T-helper 17 cell (primary cell): ENCODE measurements at places on chromosomes 6 and 20.

- no peak for DNase-seq
Measured at GRCh38 chr6:66126358-66126757, 419.3 kb upstream of the EYS start.

DNA sequence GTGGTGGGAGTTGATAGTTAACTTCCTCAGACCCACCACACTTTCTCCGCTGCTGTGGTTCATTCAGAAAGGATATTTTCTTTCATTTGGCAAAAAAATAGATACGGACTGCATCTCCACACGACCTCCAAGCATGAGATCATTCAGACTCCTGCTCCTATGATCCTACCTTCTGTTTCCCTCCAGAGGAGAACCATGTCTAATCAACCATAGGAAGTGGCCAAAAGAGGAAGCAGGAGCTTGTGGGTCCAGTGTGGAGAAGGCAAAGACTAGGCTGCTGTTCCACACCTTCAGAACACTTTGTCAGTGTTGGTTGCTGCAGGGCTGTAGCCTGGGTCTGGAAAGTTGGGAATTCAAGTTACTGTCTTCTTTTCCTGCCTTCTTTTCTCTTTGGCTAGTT is 10.6 kb upstream of the KIF13A start:
- no peak for DNase-seq

- DNase-seq, result no peak
Measured at GRCh38 chr6:3766214-3766613, 14.7 kb upstream of the PXDC1 start.

DNA sequence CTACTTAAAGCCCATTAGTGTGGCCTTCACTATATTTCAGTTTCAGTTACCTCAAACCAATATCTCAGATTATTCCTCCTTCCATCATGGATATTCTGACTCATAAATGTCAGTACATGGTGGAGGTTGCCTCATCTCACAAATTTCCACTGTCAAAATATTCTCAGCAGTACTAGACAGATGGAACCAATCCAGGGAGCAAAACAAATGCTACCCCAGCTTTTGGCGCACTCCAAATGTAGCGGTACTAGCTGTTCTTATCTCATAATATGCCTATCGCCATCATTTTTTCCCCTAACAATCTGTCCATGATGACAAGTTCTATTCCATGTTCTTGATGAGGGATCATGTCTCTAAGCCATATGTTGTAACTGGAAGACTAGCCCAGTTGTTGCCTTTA is 1026.1 kb downstream of the KIF16B start:
- no peak for DNase-seq

GRCh38 chr6:140346428-140346827 is 972.0 kb upstream of the CITED2 start:
- no peak for DNase-seq

- no peak for DNase-seq
Measured at GRCh38 chr20:21609221-21609620, 95.4 kb upstream of the NKX2-2 start.

- peak; percentile 77 for DNase-seq
Measured at GRCh38 chr6:1524040-1524480, 85.7 kb upstream of the FOXC1 start.

GRCh38 chr6:16753341-16753740 is 7.9 kb downstream of the ATXN1 start:
- no peak for DNase-seq

GRCh38 chr6:11585426-11586016 is 48.0 kb downstream of the TMEM170B start:
- no peak for DNase-seq

- DNase-seq, result no peak
Measured at GRCh38 chr20:21380711-21381110, 16.6 kb downstream of the NKX2-4 start.
